Stimulated activated CD8-positive, alpha-beta memory T cell treated with anti-CD3 and anti-CD28 coated beads, Interleukin-4, amount 100 ng/mL, for 24 hours (primary cell): ENCODE measurements at places on chromosomes 4 and X.
A peak's percentile ranks its signal among the peaks of the same experiment; 100 is the strongest.

DNA sequence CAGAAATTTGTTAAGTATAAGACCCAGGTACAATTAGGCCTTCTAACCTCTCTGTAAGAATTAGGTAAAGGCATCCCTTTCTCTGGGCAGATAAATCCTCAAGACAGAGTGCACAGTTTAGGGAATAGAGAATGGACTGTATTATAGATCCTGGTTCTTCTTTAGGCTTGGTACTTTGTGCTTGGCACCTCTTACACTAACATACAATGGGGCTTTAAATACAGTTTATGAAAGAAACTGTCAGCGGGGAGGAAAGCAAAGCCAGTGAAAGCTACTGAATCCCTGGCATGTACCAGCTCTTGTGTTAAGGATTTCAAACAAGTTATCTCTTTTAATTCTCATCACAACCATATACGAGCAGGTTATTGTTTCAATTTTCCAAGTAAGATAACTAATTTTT is 1350.0 kb downstream of the ADGRL3 start:
- no peak for DNase-seq

- DNase-seq, result no peak
Measured at GRCh38 chr4:38453253-38453881, 210.6 kb upstream of the KLF3 start.

- no peak for DNase-seq
Measured at GRCh38 chr4:43560047-43560446, 667.5 kb downstream of the GRXCR1 start.

DNA sequence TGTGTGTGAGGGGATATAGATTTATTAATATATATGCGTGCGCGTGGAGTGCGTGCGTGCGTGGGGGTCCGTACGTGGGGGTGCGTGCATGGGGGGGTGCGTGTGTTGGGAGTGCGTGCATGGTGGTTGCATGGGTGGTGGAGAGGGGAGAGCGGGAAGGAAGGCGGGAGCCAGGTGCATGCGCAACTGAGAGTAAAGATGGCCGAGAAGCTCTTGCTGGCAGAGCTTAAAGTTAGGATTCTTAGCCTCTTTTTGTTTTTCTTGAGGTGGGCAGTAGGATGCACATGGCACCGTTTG is 45.8 kb downstream of the TEX13B start:
- DNase-seq, result no peak

- no peak for DNase-seq
Measured at GRCh38 chr4:90842960-90843359, 715.8 kb downstream of the CCSER1 start.

GRCh38 chr4:17045866-17046265 is 147.4 kb upstream of the LDB2 start:
- DNase-seq, result no peak

DNA sequence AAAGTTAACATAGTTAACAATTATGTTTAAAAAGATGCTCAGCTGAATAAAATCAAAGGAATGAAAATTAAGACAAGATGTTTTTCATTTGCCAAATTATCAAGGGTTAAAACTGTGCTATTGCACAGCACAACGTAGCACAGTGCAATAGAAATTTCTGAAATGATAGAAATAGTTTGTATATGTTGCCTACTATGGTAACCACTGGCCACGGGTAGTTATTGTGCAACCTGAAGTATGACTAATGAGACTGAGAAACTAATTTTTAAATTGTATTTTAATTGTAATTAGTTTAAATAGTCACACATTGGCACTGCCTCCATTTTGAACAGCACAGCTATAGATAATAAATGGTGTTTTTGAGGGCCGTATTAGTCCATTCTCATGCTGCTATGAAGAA is 343.1 kb upstream of the FAM241A start:
- DNase-seq, result no peak

- no peak for DNase-seq
Measured at GRCh38 chr4:8503801-8504200, 63.2 kb downstream of the TRMT44 start.

- DNase-seq, result no peak
Measured at GRCh38 chr4:54902271-54902670, 223.1 kb downstream of the KDR start.

- DNase-seq, result no peak
Measured at GRCh38 chrX:781224-782204, 150.9 kb downstream of the SHOX start.

GRCh38 chrX:107654872-107655761 is 26.8 kb downstream of the PRPS1 start:
- DNase-seq, result peak; percentile 50

DNA sequence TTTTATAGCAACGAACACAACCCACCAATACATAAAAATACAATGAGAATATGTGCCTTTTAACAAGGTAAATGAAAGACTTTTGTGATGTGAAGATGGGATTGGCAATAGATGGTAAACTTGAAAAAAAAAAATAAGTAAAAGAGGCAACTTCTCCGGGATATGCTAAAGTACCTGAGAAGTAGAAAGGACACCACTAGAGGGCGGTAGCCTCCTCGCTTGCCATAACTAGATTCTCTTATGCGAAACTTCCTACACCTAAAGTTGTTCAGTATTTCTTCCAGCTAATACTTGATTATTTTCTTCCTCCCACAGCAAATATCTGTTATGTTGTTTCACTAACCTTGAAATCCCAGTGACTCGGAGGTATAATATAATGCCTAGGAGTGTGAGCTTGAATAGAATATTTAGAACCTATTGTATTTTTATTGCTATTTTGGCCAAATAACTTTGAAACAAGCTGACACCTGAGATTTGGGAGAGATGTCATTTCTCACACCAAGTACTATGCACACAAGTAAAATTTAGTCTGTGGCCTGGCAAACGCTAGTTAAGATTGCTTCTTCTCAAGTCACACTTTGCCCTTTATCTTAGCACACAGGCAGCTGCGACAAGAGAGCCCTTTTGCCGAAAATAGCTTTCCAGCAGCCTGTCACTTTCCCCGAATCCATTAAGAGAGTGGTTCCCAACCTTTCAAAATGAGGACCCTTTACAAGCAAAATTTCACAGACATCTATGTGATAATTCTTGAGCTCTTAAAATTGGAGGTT is 44.9 kb upstream of the PDLIM5 start:
- DNase-seq, result peak; percentile 26

- DNase-seq, result no peak
Measured at GRCh38 chr4:7309181-7309580, 116.8 kb downstream of the SORCS2 start.

GRCh38 chr4:80235451-80235850 is 31.0 kb upstream of the FGF5 start:
- no peak for DNase-seq

- DNase-seq, result no peak
Measured at GRCh38 chr4:55386073-55386472, 9.7 kb upstream of the TMEM165 start.

GRCh38 chrX:72351606-72352334 is 46.1 kb upstream of the CITED1 start:
- no peak for DNase-seq

- no peak for DNase-seq
Measured at GRCh38 chr4:2179717-2180116, 62.2 kb downstream of the HAUS3 start.

- DNase-seq, result no peak
Measured at GRCh38 chr4:88360256-88360655, 18.4 kb upstream of the HERC6 start.

DNA sequence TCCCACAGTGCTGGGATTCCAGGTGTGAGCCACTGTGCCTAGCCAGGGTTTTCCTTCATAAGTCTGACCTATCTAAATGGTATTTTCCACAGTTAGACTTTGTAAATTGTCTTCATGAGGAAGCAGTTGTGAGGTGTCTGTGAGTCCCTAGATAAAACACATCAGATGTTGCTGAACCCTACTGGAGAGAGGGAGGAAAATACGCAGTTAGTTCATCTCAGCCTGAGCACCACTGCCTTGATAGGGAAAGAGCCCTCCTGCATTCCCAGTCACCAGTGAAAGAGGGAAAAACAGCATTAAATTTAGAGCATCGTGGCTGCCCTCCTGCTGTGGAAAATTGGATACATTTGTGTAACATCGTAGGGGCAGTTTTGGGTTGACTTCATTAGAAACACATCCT is 31.7 kb upstream of the CLDN34 start:
- no peak for DNase-seq

- peak; percentile 1 for DNase-seq
Measured at GRCh38 chr4:53804719-53805118, 213.4 kb upstream of the LNX1 start.

GRCh38 chr4:2909583-2909982 is 53.6 kb downstream of the NOP14 start:
- no peak for DNase-seq

DNA sequence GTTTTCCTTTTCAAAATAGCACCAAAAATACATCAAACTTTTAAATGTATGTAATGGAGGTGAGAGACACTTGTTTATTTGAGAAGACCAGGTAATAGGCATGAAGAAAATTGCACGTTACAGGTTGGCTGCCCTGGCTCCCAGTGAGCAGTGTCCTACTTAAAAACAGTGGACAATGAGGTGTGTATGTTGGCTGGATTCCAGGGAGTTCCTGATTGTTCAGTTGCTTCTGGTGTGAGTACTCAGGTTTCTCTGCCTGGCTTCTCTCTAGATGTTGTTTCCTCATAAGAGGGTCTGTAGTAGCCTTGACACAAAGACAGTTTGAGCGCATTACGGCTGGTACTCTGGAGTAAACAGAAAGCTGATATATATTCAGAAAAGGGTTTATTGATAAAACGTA is 29.4 kb downstream of the SNX25 start:
- no peak for DNase-seq

DNA sequence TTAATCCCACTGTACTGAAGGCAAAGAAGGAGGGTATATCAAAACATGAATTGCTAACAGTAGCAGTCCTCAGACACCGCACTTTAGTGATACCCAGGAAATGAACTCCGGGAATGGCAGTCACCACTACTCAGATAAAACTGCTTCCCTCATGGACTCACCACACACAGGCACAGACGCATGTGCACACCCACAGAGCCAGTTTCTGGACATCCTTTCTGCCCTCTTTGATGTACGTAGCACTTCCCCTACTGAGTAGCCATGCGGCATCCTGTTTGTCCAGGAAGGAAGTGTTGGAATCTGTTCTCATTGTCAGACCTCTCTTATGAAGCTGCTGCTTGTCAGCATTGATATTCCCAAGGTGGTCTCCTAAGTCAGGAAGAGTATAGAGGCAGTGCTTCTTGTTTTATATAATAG is 95.7 kb downstream of the DCLK2 start:
- DNase-seq, result no peak

DNA sequence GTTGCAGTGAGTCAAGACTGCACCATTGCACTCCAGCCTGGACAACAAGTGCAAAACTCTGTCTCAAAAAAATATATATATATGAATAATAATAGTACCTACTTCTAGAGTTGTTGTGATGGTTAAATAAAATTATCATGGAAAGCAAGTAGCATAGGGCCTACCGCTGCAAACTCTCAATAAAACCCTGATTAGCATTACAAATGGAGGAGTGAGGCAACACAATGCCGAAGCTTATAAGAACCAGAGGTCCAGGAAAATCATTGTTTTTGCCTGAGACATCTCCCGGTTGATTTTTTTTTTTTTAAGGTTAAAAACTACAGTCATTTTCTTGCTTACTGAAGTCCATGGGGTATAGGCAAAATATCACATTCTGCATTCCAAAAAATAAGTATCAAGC is 185.0 kb upstream of the GALNT7 start:
- no peak for DNase-seq

DNA sequence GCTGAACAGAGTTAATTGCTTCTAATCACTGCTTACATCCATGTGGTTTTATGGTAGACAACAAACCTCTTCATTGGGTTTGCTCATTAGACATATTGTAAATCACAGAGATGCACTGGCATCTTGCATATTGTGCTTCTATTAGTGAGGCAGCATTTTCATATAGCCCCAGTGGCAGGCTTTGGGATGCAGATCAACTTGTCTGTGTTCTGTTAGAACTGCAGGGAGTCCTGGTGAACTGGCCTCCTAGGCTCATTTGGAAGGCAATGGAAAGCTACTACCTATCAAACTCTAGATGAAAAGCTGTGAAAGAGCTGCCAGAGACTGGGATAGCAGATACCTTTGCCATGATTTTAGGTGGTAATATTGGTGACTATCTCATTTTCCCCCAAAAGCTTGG is 108.8 kb downstream of the NAA11 start:
- no peak for DNase-seq

- no peak for DNase-seq
Measured at GRCh38 chr4:55359397-55359916, 13.4 kb downstream of the SRD5A3 start.

GRCh38 chrX:136941396-136942337 is 61.1 kb upstream of the RBMX start:
- no peak for DNase-seq

DNA sequence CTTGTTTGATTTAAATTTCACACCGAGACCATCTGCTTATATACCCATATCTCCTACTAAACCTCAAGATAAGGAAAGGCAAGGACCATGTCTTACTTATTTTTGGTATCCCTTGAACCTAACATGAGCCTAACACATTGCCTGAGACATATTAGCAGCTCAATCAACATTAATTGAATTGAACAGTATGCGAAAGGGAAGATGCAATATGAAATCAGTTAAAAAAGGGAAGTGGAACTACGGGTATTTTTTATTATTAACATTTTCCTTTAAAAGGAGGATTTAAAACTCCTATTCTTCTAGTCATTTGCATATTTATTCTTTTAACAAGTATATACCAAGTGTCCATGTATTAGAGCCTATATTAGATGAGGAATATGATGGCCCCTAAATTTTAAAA is 197.0 kb downstream of the CAMK2D start:
- DNase-seq, result no peak

DNA sequence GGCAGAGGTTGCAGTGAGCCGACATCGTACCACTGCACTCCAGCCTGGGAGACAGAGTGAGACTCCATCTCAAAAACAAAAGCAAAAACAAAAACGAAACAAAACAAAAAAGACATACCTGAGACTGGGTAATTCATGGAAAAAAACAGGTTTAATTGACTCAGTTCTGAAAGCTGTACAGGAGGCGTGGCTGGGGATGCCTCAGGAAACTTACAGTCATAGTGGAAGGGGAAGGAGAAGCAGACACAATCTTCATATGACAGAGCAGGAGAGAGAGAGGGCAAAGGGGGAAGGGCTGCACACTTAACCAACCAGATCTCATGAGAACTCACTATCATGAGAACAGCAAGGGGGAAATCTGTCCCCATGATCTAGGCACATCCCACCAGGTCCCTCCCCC is 229.5 kb downstream of the STK32B start:
- no peak for DNase-seq

- no peak for DNase-seq
Measured at GRCh38 chr4:114208574-114209151, 229.2 kb upstream of the ARSJ start.

DNA sequence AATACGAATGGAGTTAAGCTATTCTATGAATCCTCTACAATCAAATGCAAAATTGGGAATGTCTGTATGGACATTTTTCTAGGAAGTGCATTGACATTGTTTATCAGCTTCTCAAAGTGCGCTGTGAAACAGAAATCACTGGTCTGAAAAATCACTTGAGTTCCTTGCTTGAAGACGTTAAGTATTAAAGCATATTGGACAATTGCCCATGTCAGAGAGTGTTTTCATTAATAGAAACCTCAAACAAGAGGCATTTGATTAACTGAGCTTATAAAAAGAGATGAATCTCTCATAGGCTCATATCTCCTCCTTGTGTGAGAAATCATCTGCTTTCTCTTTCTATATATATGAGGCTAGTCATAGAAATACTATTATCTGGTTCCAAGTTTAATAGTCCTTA is 692.1 kb upstream of the POU3F4 start:
- DNase-seq, result no peak

GRCh38 chr4:140901736-140902336 is 145.7 kb upstream of the TBC1D9 start:
- no peak for DNase-seq
